Pulmonary artery endothelial cell (primary cell): ENCODE measurements at places on chromosomes 11 and 22.

DNA sequence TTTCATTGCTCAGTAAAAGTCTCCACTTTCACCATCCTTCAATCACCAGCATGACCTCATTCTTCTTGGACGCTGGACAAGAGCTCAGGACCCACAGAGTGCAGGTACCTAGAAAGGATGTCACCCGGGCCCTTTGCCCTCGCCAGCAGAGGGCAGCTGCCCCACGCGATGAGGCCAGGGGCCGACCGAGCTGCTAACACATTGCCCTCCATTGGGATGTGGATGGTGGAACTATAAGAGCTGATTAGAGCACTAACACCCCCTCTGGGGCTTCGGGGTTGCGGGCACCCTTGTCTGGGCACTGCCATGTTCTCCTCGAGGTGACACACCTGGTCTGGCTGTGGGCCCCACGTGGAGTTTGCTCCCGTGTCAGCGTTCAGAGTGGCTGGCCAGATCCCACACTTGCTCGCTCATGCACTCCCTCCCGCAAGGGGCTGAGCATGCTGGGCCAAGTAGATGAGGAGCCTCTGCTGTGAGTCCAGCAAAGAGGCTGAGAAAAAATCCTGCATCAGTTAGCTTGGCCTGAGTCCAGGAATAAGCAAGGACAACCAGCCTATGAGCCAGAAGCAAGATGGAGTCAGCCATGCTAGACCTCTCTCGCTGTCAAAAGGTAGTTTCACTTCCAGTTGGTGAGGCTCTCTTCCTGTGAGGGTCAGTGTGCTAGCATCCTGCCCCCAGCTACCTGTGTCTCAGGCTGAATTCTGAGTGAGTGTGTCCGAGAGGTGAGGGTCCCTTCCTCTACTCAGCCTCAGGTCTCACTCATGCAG, 9.8 kb downstream of the KRTAP5-6 start:
- DNase-seq, result no peak

DNA sequence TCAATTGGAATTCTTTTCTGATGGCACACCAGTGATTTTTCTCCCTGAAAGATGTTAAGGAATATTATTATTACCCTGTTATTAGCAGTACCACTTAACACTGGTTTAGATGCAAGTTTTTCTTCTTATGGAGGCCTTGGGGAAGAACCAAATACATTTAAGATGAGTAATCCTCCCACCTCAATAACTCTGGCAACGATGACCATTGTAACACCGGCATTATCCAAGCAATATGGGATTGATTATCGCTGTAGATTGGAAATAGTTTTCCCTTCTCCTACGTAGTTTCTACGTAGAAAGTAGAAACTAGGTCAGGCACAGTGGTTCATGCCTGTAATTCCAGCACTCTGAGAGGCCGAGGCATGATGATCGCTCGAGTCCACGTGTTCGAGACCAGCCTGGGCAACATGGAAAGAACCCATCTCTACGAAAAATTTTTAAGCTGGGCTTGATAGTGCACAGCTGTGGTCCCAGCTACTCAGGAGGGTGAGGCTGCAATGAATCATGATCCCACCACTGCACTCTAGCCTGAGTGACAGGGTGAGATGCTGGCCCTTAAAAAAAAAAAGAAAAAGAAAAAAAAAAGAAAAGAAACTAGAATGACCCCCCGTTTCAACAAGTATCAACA, 45.5 kb downstream of the PACSIN2 start:
- no peak for DNase-seq

DNA sequence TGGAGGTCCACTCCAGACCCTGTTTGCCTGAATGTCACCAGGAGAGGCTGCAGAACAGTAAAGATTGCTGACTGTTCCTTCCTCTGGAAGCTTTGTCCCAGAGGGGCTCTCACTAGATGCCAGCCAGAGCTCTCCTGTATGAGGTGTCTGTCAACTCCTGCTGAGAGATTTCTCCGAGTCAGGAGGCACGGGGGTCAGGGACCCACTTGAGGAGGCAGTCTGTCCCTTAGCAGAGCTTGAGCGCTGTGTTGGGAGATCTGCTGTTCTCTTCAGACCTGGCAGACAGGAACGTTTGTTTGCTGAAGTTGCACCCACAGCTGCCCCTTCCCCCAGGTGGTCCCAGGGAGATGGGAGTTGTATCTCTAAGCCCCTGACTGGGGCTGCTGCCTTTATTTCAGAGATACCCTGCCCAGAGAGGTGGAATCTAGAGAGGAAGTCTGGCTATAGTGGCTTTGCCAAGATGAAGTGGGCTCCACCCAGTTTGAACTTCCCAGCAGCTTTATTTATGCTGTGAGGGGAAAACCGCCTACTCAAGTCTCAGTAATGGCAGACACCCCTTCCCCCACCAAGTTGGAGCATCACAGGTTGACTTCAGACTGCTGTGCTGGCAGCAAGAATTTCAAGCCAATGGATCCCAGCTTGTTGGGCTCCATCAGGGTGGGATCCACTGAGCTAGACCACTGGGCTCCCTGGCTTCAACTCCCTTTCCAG, 99.4 kb downstream of the PDE3B start:
- DNase-seq, result no peak

DNA sequence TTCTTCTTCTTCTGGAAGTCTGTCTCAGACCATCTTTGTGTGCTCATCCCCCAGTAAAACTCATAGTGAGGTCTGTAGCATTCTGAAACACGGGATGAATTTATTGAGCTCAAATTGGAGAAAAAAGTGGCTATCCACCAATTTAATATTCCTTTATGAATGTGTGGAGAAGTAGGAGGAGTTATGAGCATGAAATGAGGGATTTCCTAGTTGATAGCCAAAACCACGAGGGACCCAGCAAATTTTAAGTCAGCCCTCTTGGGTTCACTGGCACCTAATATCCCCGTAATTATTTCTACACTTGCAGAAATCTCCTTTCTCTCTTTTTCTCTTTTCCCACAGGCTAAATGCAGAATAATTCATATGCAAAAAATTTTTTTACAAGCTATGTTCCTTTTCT, at the start of gene OR52A1:
TSS of gene OR52A1 (minus strand) at position 101 of the 400 bp plus-strand sequence. CDS start 2,388 bp downstream, outside the sequence.
- no peak for DNase-seq

GRCh38 chr11:7437696-7438095, 47.6 kb upstream of the OLFML1 start:
- DNase-seq, result no peak

- no peak for DNase-seq
Measured at GRCh38 chr22:49350441-49351121, 477.1 kb downstream of the BRD1 start.

DNA sequence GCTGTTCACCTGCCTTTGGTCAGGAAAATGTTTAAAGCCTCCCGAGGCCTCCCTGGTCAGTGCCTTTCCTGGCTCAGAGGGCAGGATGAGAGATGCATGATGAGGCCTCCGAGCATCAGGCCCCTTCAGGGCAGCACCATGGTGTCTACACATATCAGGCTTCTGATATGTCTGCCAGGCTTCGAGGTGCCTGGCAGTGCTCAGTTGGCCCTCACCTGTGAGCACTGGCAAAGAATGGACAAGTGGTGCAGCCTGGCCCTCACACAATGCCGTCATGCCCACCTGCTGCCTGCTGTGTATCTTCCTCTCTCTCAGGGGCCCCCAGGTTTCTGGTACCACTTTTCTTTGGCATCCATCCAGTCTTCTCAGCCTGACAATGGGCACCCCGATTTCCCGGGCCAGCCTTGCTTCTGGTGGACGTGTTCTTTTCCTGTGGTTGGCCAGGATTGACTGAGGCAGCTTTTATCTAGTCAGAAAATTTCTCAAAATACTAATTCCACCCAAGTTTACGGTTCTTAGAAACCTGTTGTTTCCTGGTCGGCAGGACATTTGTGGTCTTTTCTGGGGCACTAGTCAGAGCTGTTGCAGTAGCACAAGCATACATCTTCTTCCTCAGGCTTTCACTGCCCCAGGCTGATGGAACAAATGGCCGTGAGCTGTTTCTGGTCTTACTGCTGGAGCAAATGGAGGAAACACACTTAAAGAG, 76.8 kb upstream of the SUSD2 start:
- DNase-seq, result no peak

- DNase-seq, result no peak
Measured at GRCh38 chr11:117420143-117420485, 92.5 kb downstream of the CEP164 start.

DNA sequence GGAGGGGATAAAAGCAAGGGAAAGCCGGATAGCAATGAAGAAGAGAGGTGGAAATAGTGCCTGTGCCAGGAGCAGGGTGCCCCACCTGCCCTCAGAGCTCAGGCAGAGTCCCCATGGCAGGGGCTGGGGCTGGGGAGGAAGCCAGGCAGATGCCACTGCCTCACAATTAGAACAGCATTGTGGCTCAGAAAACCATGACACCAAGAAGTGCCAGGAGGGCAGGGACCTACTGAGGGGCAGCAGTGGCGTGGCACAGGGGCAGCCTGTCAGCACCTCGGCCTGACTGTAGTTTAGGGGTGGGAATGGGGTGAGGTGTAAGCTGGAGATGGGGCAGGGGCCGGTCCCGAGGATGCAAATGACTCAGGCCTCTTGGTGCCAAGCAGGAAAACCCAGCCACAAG, 532.1 kb upstream of the B3GAT1 start:
- DNase-seq, result no peak

DNA sequence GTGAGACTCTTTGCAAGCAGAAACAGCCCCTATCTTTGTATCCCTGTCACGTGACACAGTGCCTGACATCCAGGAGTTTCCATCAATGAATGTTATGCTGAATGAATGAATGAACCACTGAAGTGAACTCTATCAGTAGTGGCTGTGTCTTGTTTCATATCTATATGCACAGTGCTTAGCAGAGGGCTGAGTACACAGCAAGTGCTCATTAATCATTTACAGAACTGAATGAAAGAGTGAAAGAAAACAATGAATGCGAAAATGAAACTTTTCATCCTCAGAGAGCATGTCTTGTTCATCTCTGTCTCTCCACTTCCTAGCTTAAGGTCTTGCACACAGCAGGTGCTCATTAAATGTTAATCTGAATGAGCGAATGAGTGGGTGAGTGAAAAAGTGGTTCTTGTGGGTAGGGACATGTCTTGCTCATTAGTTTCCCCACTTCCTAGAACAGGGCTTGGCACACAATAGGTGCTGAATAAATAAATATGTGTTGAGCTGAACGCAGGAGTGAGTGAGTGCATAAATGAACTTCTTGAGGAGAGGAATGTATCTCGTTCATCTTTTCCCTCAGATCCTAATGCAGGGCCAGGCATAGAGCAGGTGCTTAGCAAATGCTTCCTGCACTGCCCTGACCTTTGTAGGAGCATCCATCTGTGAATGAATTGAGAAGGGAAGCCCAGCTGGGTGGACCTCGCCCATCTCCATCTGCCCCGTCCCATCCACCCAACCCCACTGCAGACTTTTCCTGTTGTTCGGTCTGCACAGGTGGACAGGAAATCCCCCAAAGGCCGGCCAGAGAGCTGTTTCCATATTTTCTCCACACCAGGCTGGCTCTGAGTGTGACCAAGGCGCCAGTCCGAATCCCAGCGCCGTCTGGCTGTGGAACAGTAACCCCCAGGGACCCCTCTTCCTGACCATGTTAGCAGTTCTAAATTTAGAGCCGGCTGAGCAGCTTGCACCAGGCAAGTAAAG, 113.4 kb upstream of the CRYBB3 start:
- peak; percentile 93 for DNase-seq

DNA sequence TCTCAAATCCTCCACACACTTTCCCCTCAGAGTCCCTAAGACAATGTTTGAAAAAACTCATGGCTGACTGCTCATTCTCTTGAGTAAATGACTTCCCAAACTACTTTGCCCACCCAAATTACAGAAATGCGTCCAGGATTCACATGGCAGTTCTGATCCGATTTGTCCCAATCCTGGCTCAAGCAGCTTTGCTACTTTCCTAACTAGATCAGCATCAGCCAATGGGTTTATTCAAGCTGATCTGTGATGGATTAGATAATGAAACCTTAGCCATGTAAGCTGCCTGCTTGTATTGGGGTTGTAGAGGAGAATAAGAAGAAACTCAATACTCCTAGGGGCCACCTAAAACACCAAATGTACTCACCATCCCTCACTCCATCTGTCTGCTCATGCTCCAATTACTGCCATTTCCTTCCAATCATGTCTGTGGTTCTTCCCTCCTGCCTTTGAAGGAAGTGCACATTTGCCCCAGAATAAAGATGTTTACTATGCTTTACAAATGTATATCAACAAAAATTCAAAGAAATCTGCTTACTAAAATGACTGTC, 6.9 kb downstream of the RBFOX2 start:
- DNase-seq, result no peak

DNA sequence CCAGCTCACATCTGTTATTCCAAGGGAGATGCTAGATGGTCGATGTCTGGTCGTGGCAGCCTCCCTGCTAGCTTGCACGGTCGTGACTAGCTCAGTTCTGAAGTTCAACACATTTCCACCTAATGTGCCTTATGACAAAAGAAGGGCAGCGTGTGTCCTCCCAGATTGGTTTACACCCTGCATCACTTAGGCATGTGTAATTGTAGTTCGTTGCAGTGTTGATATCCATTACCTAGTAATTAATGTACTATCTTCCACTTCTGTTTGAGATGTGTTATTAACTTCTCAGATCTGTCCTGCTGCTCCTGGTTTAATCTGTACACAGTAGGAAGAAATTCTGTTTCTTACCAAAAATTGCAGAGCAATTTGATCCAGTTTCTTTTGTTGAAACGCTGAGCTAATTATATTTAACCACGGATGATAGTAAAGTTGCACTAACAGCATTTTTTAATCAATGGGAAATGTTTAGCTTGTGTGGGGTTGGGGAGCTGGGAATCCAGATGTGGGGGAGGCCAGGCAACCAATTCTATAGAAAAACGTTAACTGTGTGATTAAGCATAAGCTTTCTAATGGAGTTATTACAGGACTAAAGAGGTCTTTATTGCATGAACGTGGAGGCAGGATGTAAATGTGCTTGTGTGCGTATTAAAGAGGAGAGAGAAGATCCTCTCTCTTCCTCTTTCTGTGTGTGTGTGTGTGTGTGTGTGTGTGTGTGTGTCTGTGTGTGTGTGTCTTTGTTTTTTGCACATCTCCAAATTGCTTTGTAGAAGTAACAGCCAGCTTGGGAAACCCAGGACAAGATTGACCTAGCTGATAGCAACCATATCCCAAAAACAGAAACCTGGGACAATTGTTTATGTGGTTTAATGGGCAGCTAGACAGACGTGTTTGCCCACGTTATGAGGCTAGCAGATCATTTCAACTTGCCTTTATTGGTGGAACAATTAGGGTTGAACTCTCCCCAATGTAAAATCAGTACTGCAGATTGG, 145.7 kb upstream of the TTC12 start:
- DNase-seq, result no peak

- DNase-seq, result no peak
Measured at GRCh38 chr22:29060931-29061330, 700 bp downstream of the C22orf31 start.

DNA sequence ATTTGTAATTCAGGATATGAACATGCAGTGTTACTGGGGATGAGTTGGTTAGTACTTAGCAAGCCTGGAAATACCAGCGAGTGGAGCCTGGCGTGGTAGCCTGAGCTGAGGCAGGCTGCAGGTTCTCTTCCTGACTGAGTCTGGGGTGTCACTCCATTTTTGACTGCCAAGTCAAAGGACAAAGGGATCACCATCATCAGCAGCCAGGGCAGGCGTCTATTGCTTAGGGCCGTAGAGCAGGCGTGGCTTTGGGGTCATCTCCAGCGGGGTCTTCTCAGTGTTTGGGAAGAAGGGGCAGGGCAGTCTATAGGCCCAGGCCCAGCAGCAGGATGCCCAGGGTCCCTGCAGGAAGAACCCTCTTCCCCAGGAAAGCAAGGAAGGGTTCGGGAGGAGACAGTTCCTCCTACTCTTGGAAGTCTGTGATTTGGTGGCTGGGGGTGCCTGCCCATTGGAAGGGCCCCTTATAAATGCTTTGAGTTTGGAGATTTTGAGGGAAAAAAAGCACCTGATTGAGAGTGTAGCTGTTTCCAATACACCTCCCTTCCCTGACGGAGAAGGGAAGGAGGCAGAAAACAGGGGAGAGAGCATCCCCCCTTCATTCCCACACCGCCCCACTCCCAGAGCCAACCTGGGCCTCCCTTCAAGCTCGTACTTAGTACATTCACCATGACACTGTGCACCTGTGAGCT, 51.5 kb upstream of the SPATA19 start:
- no peak for DNase-seq
